ENCODE measurements at places on chromosomes 7 and 10.

GRCh38 chr10:108592956-108593355, 1330.4 kb downstream of the XPNPEP1 start:
- no peak for DNase-seq

GRCh38 chr7:1851721-1852516, 181.8 kb downstream of the ELFN1 start:
- no peak for DNase-seq

- no peak for DNase-seq
Measured at GRCh38 chr7:31683445-31684225, 3.4 kb upstream of the PPP1R17 start.

GRCh38 chr10:125095228-125095627, 65.1 kb downstream of the CTBP2 start:
- no peak for DNase-seq

DNA sequence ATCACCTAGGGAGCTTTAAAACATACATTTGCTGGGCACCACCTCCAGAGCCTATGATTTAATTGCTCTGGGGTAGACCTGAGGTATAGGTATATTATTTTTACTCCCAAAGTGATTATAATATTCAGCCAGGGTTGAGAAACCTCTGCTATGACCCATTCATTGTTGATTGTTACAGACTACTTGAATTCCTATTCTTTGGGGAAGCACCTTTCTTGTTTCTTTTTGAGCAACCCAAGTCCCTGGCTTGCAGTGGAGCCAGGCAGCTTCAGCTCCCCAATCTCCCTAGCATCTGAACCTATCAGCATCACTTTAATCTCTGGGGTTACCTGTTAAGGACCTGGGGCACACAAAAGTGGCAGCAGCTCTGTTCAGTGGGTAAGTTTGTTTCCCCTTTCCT, 8.6 kb downstream of the PRKG1 start:
- no peak for DNase-seq

GRCh38 chr7:33590916-33591315, 314.4 kb upstream of the BMPER start:
- DNase-seq = no peak

DNA sequence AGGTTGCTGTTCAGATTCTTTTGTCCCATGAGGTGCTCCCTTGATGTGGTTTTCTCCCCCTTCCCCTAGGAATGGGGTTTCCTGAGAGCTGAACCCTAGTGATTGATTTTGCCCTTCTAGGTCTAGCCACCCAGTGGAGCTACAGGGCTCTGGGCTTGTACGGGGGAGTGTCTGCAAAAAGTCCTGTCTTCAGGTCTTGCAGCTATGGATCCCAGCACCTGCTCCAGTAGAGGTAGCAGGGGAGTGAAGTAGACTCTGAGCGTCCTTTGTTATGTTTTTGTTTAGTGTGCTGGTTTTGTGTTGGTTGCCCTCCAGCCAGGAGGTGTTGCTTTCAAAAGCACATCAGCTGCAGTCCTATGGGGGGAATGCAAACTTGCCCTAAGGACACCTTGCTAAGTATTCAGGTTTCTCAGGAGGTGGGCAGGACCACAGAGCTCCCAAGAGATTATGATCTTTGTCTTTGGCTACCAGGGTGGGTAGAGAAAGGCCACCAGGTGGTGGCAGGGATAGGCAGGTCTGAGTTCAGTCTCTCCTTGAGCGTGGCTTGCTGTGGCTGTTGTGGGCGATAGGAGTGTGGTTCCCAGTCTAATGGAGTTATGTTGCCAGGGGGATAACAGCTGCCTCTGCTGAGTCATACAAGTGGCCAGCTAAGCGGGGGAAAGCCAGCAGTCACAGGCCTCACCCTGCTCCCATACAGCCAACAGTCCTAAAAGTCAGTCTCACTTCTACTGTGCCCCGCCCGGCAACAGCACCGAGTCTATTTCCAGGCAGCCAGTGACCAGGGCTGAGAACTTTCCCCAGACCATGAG, 92.4 kb upstream of the JCAD start:
- DNase-seq = no peak

DNA sequence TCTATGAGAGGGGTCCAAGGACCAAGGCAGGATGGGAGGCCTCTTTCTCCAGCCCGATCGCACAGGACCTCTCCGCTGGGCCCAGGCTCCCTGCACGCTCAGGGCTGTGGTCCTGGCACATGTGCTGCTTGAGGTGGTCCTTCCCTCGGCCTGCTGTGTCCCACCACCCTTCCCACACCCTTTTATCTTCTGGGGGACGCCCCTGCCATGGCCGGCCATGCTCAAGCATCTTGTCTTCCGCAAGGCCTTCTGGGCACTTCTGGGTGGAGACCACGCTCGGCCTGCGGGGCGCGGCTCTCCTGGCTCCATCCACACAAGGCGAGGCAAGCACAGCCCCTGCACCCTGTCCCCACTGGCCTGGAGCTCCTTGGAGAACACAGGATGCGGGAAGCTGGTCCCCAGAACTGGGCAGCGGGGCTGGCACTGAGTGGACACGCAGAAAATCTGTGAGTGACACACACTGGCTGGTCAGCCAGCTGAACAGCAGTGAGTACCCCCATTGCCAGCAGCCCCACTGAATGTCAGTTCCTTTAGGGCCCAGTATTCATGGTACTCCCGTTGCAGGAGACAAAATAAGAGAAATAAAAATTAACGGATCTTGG, 115.9 kb downstream of the TCERG1L start:
- no peak for DNase-seq

- DNase-seq = no peak
Measured at GRCh38 chr7:132817949-132818348, 241.7 kb upstream of the PLXNA4 start.

- DNase-seq = no peak
Measured at GRCh38 chr7:105127179-105127578, 113.2 kb downstream of the KMT2E start.

- no peak for DNase-seq
Measured at GRCh38 chr7:21367081-21367480, 60.8 kb upstream of the SP4 start.

DNA sequence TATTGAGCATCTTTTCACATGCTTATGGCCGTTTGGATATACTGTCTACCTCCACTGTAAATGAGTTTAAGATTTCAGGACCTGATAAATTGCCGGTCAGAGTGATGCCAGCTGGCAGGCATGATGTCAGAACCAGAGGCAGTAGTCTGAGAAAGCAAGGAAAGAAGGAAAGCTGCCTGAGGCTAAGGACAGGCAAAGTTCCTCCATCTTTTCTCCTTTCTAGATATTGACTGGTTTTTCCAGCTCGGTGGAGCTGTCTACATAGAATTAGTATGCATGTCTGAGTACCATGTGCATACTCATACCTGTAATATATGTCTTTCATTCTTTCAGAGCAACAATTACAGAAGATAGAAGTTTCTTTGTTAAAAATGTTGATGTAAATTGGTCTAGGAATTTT, 52.3 kb downstream of the CDCA7L start:
- DNase-seq = no peak

GRCh38 chr10:84999929-85000328, 671.5 kb downstream of the CCSER2 start:
- DNase-seq = no peak

DNA sequence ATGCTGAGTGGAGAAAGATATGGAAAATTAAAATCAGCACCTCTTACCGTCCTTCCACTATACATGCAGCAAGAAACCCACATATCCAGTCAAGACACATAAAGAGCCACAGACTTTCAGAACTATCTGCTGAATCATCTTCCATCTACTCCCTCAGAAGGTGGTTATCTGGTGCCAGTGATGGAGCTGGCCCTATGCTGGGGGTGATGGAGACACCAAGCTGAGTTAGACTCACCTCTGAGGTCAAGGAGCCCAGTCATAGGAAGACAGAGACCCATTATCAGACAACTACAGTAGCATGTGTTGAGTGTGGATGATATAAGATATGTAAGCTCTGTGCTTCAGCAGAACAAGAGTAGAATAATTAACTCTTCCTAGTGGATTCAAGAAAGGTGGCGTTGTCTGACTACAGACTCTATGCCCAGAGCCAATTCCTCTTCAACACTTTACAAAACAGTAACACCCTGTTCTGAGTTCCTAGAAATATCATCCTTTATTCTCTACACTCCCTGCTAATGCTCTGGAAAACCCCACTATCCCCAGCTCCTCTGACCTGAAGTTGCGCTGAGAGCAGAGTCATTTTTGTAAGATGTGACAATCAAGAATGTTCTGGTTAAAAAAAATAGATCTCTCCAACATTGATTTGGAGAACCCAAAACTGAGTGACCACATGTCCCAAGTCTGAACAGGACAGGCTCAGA, 14.3 kb downstream of the CYP3A5 start:
- DNase-seq = no peak

GRCh38 chr10:101135141-101136006, 4.3 kb downstream of the TLX1 start:
- DNase-seq = no peak

DNA sequence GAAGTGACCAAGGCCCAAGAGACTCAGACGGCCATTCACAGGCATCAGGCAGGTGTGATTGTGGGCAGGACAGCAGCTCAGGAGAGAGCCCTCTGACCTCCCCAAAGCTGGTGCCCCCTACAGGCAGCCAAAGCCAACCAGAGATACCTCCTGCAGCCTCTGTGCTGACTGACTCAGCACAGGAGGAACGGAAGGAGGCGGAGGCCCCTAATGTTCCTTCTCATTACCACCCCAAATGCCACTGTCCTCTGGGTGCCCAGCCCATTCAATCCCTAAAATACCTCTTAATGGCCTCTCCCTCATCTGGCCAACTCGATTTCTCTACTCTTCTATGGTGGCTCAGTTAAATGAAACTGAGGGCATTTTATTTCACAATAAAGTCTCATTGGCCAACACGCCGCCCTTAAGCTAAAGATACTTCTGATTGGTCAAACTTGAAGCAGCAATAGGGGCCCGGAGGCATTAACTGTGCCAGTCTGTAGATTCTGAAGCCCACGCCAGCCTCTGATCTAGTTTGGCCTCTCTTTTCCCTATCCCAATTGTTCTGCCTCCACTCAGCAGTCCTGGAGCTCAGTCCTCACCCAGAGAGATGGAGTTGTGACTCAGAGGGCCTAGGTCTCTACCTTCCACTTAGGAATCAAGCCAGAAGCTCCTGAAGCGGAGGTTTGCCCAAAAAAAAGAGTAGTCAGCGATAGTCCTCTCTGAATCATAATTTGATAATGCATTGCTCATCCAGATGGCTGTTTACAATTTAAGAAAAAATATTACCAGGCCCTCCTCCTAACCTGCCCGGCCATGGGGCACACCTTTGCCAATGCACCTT, 1.2 kb downstream of the CYREN start:
- DNase-seq = no peak

All from activated naive CD4-positive, alpha-beta T cell (primary cell).